ENCODE measurements at places on chromosomes 2 and 18.
A peak's percentile ranks its signal among the peaks of the same experiment; 100 is the strongest.

- no peaks in the 10 kb centered on the region for H3K4me1 ChIP-seq
- H3K27me3 ChIP-seq, result peaks cover 19% of the 10 kb centered on the region
- no peak overlapping the region for H3K27ac ChIP-seq
- H3K4me3 ChIP-seq, result no peak overlapping the region
- DNase-seq, result no peak
Observed at GRCh38 chr2:156309167-156309566, 23.4 kb downstream of the NR4A2 start.

GRCh38 chr2:59677158-59677557 lies 876.3 kb downstream of the BCL11A start:
- no peak overlapping the region for H3K4me3 ChIP-seq
- H3K4me1 ChIP-seq, result no peaks in the 10 kb centered on the region
- no peak overlapping the region for H3K27ac ChIP-seq
- DNase-seq, result no peak
- H3K27me3 ChIP-seq, result no peaks in the 10 kb centered on the region

DNA sequence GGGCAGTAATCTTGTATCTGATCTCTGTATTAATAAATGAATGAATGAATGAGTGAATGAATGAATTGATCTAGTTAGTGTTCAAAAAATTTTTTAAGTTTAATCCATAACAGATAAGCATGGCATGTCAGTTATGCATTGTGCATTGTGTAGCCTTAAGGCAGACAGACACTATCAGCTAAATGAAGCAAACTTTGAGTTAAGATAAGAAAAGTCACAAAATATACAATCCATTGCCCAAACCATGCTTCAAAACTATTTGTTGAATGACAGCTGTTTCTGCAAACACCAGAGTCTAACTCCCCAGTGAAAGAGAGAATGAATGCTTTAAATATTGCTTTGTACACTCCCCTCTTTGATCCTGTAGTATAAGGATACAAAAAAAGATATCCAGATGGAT lies 314.3 kb upstream of the ETAA1 start:
- H3K4me1 ChIP-seq, result no peaks in the 10 kb centered on the region
- no peak overlapping the region for H3K4me3 ChIP-seq
- H3K36me3 ChIP-seq, result no peaks in the 10 kb centered on the region
- H3K27ac ChIP-seq, result no peak overlapping the region
- no peak for DNase-seq
- H3K27me3 ChIP-seq, result no peaks in the 10 kb centered on the region

- peak overlapping the region; percentile 90 for H3K4me3 ChIP-seq
- peak; percentile 25 for DNase-seq
- H3K27me3 ChIP-seq, result no peaks in the 10 kb centered on the region
- H3K4me1 ChIP-seq, result peaks cover 20% of the 10 kb centered on the region
- no peaks in the 10 kb centered on the region for H3K36me3 ChIP-seq
- peak overlapping the region; percentile 95 for H3K27ac ChIP-seq
Observed at GRCh38 chr18:80109676-80110078, 615 bp downstream of the ADNP2 start.

DNA sequence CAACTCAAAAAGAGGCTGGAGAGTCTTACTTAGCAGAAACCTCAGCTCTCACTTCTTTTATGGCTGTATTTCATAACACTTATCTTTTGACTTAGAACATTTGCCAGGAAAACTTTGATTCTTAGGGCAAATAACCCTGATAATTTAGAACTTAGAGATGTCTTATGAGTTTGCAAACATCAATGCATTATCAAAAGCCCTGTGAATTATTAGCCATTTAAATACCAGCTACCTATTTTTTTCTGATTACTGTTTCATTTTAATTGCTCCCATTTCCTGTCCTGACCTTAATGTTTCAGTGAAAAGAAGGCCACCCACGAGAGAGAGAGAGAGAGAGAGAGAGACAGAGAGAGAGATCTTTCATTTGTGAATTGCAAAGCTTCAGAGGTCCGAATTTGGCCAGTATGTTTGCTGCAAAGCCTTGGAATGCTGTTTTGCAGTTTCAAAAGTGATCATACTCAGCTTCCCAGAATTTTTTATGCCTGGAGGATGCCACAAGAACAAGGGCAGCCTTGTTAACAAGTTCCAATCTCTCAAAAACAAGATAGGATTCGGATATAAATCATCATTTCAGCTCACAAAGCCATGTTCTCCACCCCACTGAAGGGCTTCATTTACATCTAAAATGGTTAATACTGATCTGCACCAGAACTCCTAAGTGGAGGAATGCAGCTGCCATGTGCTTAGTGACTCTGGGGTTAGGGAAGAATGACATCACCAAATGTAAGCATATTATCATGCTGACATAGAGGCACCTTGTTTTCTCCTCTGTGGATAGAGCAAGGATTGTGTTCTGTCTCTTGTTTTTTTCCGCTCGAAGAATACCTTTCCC lies 478.2 kb downstream of the ARHGAP15 start:
- no peak overlapping the region for H3K27ac ChIP-seq
- peaks cover 18% of the 10 kb centered on the region for H3K36me3 ChIP-seq
- no peak overlapping the region for H3K4me3 ChIP-seq
- no peaks in the 10 kb centered on the region for H3K27me3 ChIP-seq

GRCh38 chr2:239288951-239289511 lies 111.8 kb downstream of the HDAC4 start:
- peak overlapping the region; percentile 61 for H3K4me3 ChIP-seq
- no peaks in the 10 kb centered on the region for H3K27me3 ChIP-seq
- H3K4me1 ChIP-seq, result peaks cover 63% of the 10 kb centered on the region
- no peaks in the 10 kb centered on the region for H3K36me3 ChIP-seq
- peak; percentile 73 for DNase-seq

DNA sequence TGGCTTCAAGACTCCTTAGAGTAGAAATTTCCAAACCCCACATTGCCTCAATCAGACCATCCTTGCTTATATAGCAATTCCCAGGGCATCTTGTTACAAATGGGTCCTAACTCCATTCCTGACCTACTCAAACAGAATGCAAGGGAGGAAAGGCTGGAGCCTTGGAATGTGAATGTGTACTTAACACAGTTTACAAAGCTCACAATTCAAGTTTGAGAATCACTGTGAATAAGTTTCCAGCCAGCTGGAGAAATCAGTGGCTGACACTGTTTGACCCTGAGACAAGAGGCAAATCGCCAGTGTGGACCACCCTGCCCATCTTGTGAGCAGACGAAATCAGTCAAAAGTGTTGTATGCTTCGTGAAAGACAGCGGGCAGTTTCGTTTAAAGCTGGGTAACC lies 65.5 kb downstream of the SOWAHC start:
- peaks cover 2% of the 10 kb centered on the region for H3K27me3 ChIP-seq
- no peak overlapping the region for H3K4me3 ChIP-seq
- H3K27ac ChIP-seq, result no peak overlapping the region

GRCh38 chr2:239289545-239289944 lies 111.3 kb downstream of the HDAC4 start:
- peak overlapping the region; percentile 61 for H3K4me3 ChIP-seq
- H3K27me3 ChIP-seq, result no peaks in the 10 kb centered on the region
- H3K36me3 ChIP-seq, result no peaks in the 10 kb centered on the region
- peak overlapping the region; percentile 81 for H3K27ac ChIP-seq
- peaks cover 65% of the 10 kb centered on the region for H3K4me1 ChIP-seq

DNA sequence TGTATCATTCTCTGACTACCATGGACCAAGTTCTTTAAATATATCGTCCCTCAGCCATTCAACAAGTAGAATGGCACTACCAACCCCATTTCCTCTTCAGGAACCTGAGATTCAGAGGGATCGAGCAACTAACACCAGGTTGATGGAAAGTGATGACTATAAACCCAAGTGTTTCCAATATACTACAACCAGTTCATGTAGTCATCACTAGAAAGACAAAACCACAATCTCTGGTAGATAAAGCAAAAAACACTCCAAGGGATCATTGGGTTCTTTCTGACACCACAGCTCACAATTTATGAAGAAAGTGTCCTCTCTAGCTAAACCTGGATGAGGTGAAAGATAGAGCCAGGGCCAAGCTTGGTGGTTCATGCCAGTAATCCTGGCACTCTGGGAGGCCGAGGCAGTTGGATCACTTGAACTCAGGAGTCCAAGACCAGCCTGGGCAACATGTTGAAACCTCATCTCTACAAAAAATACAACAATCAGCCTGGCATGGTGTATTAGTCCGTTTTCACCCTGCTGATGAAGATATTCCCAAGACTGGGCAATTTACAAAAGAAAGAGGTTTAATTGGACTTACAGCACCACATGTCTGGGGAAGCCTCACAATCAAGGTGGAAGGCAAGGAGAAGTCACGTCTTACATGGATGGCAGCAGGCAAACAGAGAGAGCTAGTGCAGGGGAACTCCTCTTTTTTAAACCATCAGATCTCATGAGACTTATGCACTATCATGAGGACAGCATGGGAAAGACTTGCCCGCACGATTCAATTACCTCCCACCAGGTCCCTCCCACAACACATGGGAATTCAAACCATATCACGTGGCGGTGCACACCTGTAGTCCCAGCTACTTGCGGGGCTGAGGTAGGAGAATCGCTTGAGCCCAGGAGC lies 2.2 kb downstream of the CD226 start:
- DNase-seq, result no peak
- H3K27me3 ChIP-seq, result no peaks in the 10 kb centered on the region
- peaks cover 54% of the 10 kb centered on the region for H3K4me1 ChIP-seq
- no peak overlapping the region for H3K27ac ChIP-seq
- peaks cover 9% of the 10 kb centered on the region for H3K36me3 ChIP-seq

DNA sequence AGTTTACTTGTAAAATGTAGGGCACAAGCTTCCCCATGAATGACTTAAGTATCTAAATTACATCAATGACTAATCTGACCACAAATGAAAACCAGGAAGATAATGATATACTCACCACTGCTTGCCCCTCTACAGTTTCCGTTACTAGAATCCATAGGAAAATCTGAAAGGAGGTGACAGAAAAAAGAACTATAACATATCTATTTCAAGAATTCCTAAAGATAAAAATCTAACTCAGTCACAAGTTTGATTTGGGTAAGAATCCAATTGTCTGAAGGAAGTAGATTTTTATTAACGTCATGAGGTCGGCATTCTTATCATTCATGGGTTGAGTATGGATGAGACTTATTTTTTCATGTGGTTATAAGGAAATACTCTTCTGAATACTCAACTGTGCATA lies 7.8 kb downstream of the FRZB start:
- H3K27ac ChIP-seq, result no peak overlapping the region
- H3K4me3 ChIP-seq, result no peak overlapping the region
- H3K36me3 ChIP-seq, result no peaks in the 10 kb centered on the region
- H3K4me1 ChIP-seq, result no peaks in the 10 kb centered on the region

All from CD4-positive, CD25-positive, alpha-beta regulatory T cell (primary cell).